Right cardiac atrium (tissue), 5 donors: ENCODE measurements at places on chromosomes 13 and 19. TPM values are rescaled to one million over a fixed set of nuclear protein-coding genes. Genes with fewer than 3 reads are reported as not detected.

The PNMA8B gene
- total RNA-seq: 2.2 TPM

DNA sequence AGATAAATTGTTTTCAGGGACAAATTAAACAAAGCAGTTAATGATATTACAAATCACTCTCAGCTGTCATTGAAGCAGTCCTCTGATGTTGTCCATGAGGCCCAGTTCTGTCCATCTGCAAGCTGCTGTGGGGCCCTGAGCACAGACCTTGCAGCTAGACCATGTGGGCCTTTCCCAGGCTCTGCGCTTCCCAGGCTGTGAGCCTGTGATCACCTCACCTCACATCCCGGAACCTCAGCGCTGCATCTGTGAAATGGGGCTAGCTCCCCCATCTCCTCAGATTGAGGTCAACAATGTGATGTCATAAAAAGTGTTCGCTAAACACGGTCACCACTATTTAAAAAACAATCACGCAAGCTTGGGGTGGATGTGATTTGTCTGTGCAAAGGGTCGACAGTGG, 51.9 kb upstream of the UQCRFS1 start:
- DNase-seq: no peak

GRCh38 chr13:97460004-97460775, 26.2 kb downstream of the RAP2A start:
- no peak for DNase-seq

DNA sequence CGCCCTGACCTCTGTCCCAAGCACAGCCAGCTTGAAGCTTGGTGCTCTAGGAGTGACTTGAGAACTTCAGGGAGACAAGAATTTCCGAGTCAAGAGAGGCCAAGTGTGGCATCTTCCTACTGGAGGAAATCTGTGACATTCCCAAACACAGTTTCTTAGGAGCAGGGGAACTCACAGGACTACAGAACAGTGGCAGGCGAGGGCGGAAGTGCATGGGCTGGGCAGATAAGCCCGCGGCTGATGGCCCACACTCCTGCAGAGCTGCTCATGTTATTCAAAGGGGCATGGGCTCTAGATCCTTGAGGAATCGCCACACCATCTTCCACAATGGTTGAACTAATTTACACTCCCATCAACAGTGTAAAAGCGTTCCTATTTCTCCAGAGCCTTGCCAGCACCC, 168.8 kb downstream of the KATNAL1 start:
- DNase-seq: no peak

DNA sequence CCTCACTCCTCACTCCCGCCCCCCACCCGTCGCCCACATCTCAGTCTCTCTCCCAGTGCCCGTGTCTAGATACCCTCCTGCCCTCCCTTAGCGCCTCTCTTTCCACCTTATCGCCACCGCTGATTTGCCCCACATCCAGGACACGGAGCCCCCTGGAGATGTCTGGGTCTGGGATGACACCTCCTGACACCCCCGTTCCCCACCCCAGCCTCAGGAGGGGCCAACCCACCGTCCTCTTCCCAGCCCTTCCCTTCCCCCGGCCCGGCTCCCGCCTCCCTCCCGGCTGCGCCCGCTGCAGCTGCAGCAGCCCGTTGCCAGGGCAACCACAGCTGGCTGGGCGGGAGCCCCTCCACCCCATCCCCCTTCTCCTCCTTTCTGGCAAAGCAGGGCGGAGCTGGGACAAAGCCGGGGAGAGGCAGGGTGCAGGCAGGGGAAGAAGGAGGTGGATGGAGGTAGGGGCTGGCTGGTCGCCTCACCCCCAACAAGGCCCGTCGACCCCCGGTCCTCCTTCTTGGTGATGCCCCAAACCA, 13.5 kb downstream of the DPF1 start:
- peak; percentile 90 for DNase-seq

The ZFP14 gene
- total RNA-seq: 3.3 TPM

The RXFP2 gene
- not detected for total RNA-seq

GRCh38 chr19:47284324-47284899, 9.7 kb downstream of the INAFM1 start:
- no peak for DNase-seq

DNA sequence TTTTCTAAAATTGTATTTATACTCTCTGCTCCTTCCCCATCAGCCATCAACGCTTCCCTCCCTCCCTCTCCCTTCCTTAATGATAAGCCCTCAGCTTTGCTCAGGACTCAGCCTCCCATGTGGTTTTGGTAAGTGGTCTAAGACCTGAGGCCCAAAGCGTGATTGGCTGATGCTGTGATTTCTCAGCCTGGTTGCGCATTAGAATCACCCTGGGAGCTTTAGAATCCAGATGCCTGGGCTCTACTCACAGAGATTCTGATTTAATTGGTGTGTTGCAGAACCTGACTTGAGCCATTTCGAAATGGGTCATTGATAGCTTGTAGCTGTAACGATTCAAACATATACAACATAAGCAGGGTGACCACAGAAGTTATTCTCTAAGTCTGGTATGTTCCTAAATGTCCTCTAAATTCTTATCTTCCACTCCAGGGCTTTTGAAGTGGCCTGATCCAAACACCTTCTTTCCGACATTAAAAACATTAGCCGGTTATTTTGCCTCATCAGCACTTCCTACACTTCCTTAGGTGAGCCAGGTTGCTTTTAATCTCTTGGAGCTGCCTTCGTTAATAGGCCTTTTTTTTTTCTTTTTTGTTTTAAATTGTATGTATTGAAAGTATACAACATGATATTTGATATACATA, 60.6 kb downstream of the LRCH1 start:
- DNase-seq: no peak

GRCh38 chr13:110546926-110547325, 14.6 kb downstream of the RAB20 start:
- DNase-seq: peak; percentile 92

DNA sequence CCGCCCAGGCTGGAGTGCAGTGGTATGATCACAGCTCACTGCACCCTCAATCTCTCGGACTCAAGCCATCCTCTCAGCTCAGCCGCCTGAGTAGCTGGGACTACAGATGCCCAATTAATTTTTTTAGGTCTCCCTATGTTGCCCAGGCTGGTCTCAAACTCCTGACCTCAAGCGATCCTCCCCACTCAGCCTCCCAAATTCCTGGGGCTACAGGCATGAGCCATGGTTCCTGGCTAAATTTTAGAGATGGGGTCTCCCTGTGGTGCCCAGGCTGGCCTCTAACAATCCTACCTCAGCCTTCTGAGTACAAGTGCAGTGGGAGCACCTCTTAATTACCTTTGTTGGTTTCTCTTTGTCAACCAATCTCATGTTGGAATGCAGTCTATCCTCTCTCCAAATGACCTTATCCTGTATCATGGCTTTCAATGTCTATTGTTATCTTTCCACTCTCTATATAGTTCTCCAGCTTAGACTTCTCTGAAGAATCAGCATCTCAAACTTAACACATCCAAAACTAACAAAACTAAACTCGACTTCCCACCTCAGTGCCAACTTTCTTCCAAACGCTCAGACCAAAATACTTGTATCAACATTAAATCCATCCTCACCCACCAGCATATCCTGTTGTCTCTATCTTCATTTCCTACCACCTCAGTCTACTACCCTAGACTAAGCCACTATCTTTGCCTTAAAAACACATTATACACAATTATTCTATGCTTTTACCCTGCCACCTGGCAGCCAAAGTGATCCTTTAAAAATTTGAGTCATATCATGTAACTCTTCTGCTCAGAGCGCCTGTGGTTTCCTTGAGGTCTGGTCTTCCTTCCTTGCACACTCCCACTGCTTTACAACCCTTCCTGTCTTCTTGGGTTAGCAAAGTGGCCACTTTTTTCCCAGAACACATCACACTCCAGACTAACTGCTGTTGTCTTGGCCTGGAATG, 6.7 kb downstream of the TPT1 start:
- no peak for DNase-seq

The PCSK4 gene
- 1.3 TPM for total RNA-seq

The FCAR gene
- 0.54 TPM for total RNA-seq

The RNF225 gene
- not detected for total RNA-seq

The ZIM2 gene
- not detected for total RNA-seq

GRCh38 chr13:33459702-33460101, 174.1 kb upstream of the STARD13 start:
- DNase-seq: no peak

- DNase-seq: no peak
Observed at GRCh38 chr13:48720621-48721020, 66.9 kb downstream of the CYSLTR2 start.

- peak; percentile 47 for DNase-seq
Observed at GRCh38 chr19:10390652-10391286, 10.4 kb upstream of the TYK2 start.

DNA sequence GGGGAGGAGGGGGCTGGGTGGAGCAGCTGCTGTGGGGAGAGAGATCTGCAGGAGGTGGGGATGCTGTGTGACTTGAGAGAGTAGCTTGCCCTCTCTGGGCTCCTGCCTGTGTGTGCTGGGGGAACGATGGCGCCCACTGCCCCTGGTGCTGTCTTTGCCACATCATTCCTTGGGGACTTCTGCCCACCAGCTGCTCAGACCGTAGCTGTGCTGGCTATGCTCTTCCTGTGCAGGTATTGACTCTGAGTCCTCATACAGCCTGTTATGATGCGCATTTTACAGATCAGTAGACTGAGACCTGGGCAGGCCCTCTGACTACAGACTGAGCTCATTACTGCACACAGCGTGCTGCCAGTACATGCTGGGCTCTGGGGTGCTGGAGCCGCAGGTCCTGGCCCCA, 51.1 kb downstream of the DNM2 start:
- no peak for DNase-seq

- no peak for DNase-seq
Observed at GRCh38 chr13:42266473-42266872, 5.5 kb upstream of the AKAP11 start.
